Heart right ventricle (tissue), 16 donors: ENCODE measurements at places on chromosomes 3 and 15. TPM values are rescaled to one million over a fixed set of nuclear protein-coding genes. Genes with fewer than 3 reads are reported as not detected.

Gene CMTM7
- 7.2 TPM for polyA plus RNA-seq

Gene TM4SF18
- 6.0 TPM for polyA plus RNA-seq

DNA sequence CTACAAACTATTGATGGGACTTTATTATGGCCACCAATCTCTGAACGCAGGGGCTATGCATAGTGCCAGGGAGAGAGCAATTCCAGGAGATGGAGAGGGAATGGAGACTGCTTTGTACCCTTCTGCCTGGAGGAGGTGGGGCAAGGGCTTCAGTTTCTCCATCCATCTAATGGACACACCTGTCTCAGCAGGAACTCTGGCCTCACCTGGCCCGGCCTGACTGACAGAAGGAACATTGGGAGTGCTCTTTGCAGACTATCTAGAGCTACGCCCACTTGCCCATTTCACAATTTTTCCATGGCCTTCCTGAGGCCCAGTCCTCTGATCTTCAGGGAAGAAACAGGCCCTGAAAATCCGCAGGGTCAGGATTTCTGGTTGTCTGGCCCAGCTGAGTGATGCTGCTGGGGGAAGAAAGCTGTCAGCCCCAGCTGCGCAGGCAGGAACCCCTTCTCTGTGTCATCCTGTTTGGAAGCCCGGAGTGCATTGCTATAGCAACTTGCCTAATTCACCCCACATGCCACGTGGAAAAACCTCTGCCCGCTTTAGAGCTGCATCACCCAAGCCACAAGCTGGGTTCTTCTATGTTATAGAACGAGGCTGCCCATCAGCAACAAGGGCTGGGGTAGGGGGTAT lies 6.4 kb downstream of the ITGA11 start:
- no peaks in the 10 kb centered on the region for H3K36me3 ChIP-seq
- H3K4me1 ChIP-seq: no peaks in the 10 kb centered on the region
- DNase-seq: no peak

DNA sequence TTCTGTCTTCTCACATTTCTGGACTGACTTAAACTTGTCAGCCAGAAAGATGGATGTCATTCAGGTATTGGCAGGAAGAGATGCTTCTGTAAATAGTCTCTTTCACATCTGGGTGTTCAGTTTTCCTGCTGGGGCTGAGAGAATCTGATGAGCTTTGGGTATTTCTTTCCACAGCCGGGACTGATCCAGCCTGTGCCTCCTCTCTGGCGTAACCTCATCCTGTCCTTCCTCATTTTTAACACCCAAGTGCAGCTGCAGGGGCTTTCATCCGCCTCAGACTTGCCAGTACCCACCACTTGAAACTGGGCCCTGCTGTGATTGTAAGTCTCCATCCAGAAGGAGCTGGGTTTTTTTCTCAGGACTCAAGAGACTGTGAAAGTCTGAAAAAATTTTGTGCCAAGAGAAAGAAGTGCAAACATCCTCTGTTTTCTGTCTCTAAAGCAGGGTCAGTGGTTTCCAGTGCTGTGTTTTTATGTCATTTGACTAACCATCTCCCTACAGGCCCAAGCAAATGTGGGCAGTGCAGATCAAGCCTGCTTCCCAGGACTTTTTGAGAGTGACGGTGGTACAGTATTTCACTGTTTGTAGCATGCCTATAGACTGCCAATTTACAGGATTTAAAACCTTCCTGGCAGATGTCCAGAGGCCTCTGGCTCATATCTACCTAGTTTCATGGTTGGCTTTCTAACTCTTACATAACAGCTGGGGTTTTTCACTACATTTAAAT lies 342.7 kb downstream of the PTPRG start:
- peaks cover 23% of the 10 kb centered on the region for H3K4me1 ChIP-seq
- peak overlapping the region; percentile 30 for H3K27ac ChIP-seq
- DNase-seq: no peak
- no peak overlapping the region for H3K4me3 ChIP-seq
- no peaks in the 10 kb centered on the region for H3K27me3 ChIP-seq
- no peaks in the 10 kb centered on the region for H3K36me3 ChIP-seq

- no peaks in the 10 kb centered on the region for H3K36me3 ChIP-seq
- no peak overlapping the region for H3K4me3 ChIP-seq
- no peaks in the 10 kb centered on the region for H3K27me3 ChIP-seq
- DNase-seq: no peak
- no peak overlapping the region for H3K27ac ChIP-seq
Measured at GRCh38 chr3:71505767-71506350, 77.7 kb downstream of the FOXP1 start.

DNA sequence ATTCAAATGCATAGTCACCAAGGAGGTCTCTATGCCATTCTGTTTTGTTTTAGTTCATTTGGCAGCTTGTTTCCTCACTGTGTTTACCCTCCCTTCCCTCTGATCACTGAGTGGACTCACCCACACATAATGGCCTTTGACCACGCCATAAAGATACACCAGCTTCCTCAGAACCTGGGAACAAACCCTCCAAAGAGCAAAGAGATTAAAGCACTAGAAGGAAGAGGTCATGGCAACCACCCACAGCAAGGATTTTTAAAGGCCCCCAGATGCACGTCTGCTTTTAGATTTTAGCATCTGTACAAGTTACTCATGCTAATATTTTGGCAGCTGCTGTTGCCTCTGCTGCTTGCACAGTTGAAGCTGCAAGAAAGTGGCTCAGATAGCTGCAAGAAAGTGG lies 47.9 kb upstream of the CADPS start:
- H3K4me3 ChIP-seq: no peak overlapping the region
- DNase-seq: no peak
- H3K36me3 ChIP-seq: no peaks in the 10 kb centered on the region

DNA sequence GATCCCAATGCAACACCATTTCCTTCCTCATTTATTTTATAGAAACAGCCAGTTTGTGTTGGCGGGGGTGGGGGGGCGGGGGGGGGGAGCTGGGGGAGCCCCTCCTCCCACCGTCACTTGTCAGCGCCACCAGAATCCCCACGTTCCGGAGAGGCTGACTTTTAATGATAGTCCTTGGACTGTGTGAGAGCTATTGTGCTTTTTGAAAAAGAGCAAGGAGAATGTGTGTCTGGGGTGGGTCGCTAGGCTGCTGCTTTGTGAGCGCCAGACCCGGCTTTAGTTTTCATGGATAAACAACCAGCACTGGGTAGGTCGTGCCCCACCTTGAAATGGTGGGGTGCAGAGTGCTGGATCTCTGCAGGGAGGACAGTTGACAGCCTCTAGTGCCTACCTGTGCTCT lies 135.0 kb upstream of the ONECUT1 start:
- no peaks in the 10 kb centered on the region for H3K36me3 ChIP-seq
- no peak overlapping the region for H3K4me3 ChIP-seq
- no peaks in the 10 kb centered on the region for H3K27me3 ChIP-seq
- no peaks in the 10 kb centered on the region for H3K4me1 ChIP-seq

GRCh38 chr3:72099326-72100079 lies 314.6 kb upstream of the PROK2 start:
- H3K4me1 ChIP-seq: peaks cover 10% of the 10 kb centered on the region
- H3K4me3 ChIP-seq: no peak overlapping the region
- no peaks in the 10 kb centered on the region for H3K36me3 ChIP-seq
- H3K27me3 ChIP-seq: peaks cover 22% of the 10 kb centered on the region

GRCh38 chr3:107627962-107628542 lies 105.3 kb downstream of the BBX start:
- no peak for DNase-seq
- no peaks in the 10 kb centered on the region for H3K27me3 ChIP-seq
- H3K4me3 ChIP-seq: no peak overlapping the region
- H3K36me3 ChIP-seq: no peaks in the 10 kb centered on the region
- peaks cover 27% of the 10 kb centered on the region for H3K4me1 ChIP-seq

DNA sequence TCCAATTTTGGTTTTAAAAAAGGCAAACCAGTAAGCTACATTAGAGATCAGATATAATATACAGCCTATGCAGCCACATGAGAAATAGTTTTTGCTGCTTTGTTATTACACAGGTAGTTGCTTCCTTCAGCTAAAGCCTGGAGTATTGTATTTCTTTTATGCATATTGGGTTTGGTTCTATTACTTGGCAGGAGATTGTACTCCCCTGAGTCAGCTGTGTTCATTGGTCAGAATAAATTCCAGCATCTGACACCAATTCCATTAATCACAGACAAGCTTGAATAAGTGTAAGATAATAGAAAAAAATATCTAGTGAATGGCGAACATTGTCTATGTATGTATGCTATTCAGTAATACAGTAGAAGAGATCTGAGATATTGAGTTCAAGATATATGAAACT lies 26.1 kb upstream of the ZCWPW2 start:
- peaks cover 80% of the 10 kb centered on the region for H3K36me3 ChIP-seq
- H3K4me3 ChIP-seq: no peak overlapping the region
- no peak overlapping the region for H3K27ac ChIP-seq
- DNase-seq: no peak
- no peaks in the 10 kb centered on the region for H3K27me3 ChIP-seq

GRCh38 chr15:72231833-72232478 lies 966 bp upstream of the PKM start:
- no peaks in the 10 kb centered on the region for H3K27me3 ChIP-seq
- H3K4me3 ChIP-seq: peak overlapping the region; percentile 48
- peaks cover 33% of the 10 kb centered on the region for H3K4me1 ChIP-seq
- H3K36me3 ChIP-seq: no peaks in the 10 kb centered on the region
- DNase-seq: no peak
- peak overlapping the region; percentile 93 for H3K27ac ChIP-seq

DNA sequence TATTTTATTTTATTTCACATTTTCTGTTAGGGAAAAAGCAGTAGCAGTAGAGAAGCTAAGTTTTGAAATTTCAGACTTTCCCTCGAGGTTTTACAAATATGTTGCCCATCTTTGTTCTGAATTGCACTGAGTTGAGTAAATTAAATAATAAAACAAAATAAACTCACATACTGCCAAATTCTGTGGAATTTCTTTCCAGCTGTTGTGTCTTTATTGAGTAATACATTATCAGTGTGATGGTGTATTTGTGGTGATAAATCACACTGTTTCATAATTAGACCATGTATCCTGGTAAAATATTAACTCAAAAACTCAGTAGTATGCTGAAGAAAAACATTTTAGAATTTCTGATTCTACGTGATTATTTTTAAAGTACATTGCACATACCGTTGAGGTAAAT lies 592.1 kb downstream of the SI start:
- no peak overlapping the region for H3K4me3 ChIP-seq
- H3K27ac ChIP-seq: no peak overlapping the region
- DNase-seq: no peak
- no peaks in the 10 kb centered on the region for H3K27me3 ChIP-seq

DNA sequence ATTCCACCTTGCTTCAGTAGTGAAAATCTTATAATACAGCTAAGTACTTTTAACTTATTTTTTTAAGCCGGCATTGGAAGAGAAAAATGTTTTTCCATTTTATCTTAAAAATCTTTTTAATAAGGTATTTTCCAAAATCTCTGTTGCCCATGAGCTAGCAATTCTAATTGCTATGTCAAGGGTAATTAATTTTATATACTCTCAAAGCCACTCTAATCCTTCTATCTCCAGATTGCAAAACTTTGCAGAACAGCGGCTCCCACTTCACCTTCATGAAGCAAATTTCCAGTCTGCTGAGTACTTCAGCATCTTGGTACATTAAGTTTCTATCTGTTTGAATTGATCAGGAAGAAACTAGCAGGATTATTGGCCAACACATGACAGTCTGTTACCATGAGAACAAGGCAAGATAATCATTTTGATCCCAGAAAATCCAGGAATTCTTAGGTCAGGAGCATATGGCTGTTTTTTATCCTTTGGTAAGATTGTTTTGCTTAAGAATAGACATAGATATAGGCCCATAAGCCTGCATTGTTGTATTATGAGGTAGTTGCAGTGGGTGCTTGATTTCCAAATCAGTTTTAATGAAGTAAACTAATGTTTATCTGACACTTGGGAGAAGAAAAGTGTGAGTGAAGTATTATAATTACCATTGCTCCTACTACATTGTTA lies 6.0 kb downstream of the TIPARP start:
- peaks cover 85% of the 10 kb centered on the region for H3K4me1 ChIP-seq
- H3K4me3 ChIP-seq: no peak overlapping the region
- H3K27ac ChIP-seq: peak overlapping the region; percentile 64
- H3K36me3 ChIP-seq: peaks cover 19% of the 10 kb centered on the region

DNA sequence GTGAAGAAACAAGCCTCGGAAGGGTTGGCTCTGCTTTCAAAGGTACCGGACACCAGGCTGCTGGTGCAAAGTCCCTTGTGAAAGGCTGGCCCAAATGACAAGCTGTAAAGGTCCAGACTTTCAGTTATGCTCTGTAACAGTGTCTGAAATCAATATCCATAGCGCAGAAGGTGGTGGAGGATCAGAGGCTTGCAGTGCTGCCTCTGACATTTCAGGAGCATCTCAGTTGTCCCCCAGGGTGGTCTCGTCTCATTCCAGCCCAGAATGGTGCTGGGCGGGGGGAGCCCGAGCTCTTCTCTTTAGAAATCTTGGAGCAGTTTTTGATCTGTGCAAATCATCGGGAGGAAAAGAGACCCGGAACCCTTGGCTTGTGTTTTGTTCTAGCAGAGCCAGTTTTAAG lies 402.3 kb upstream of the RGMA start:
- H3K4me1 ChIP-seq: no peaks in the 10 kb centered on the region
- H3K36me3 ChIP-seq: no peaks in the 10 kb centered on the region
- DNase-seq: no peak
- no peak overlapping the region for H3K4me3 ChIP-seq

- no peaks in the 10 kb centered on the region for H3K27me3 ChIP-seq
- no peaks in the 10 kb centered on the region for H3K4me1 ChIP-seq
- no peak for DNase-seq
Measured at GRCh38 chr3:189771842-189772450, 140.8 kb downstream of the TP63 start.

DNA sequence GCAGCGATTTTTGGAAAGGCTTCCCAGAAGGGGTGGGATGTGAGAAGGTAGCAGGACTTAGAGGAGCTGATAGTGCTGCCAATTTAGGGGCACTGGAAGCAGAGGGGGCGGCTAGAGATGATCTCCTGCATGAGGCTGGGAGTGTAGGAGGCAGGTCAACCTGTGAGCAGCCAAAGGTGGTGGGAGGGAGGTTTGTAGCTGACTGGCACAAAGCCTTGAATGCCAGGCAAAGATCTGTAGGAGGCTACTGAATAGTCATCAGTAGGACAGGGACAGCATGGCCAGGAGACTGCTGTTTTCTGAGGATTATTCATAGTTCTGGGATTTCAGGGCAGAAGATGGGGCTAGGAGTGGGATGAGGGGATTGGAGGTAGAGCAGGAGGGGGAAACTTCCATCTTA lies 2.2 kb downstream of the SCAMP5 start:
- no peak overlapping the region for H3K27ac ChIP-seq
- DNase-seq: no peak
- H3K36me3 ChIP-seq: no peaks in the 10 kb centered on the region
- peaks cover 17% of the 10 kb centered on the region for H3K4me1 ChIP-seq
- no peak overlapping the region for H3K4me3 ChIP-seq
